ENCODE measurements at places on chromosomes 4 and X. TPM values are rescaled to one million over a fixed set of nuclear protein-coding genes. Genes with fewer than 3 reads are reported as not detected.
A peak's percentile ranks its signal among the peaks of the same experiment; 100 is the strongest.

DNA sequence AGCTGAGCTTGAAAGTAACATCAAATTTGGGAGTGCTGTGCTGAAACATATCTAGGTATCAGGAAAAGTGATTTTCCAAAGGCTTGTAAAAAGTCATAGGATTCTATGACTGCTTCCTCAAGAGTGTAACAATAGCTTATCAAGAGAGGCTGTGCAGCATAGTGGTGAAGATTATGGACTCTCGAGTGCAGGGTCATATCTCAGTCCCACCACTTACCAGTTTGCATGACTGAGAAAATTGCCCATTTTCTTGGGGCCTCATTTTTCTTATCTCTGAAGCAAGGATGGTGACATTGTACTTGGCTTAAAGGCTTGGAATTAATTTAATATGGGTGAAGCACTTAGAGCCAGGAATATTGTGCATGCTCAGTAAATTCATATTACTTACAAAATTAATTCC lies 57.2 kb downstream of the AFF1 start:
- no peak for DNase-seq
- no peak overlapping the region for H3K27ac ChIP-seq
- H3K36me3 ChIP-seq: peaks cover 4% of the 10 kb centered on the region
- H3K4me1 ChIP-seq: peaks cover 6% of the 10 kb centered on the region
- H3K27me3 ChIP-seq: no peaks in the 10 kb centered on the region

DNA sequence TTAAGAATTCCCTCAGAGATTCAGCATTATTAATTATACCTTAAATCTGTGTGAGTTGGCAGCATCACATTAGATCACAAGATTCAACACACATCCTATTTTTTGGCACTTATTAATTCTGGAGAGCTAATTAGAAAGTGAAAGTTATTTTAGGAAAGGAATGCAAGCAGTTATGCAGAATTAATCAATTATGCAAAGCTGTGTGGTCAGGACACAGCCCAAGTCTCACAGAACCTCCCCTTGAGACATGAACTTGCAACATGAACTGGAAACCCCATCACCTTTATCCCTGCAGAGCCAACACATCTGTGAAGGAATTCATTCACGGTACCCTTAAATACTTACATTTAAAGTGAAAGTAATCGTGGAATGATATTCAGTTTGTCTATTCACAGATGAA lies 80.5 kb downstream of the TSPAN5 start:
- H3K4me1 ChIP-seq: peaks cover 32% of the 10 kb centered on the region
- H3K27me3 ChIP-seq: no peaks in the 10 kb centered on the region
- no peak overlapping the region for H3K27ac ChIP-seq
- no peaks in the 10 kb centered on the region for H3K36me3 ChIP-seq
- peak; percentile 10 for DNase-seq

DNA sequence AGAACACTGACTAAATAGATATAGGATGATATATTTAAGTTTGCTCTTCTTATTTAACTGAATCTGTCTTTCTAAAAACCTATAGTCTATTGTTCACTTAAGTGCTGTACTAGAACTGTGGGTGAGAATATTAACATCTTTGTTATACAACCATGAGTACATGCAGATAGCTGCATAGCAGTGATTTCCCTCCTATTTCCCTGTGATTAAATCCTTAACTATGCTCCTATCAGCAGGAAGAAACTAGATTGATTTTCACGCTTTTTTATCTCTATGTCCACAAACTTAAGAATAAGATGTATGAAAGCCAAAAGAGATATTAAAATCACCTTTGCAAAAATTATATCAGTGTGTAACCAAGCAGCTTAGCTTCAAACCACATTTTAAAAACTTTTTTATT lies 11.3 kb upstream of the UGT2A3 start:
- no peaks in the 10 kb centered on the region for H3K4me1 ChIP-seq
- no peak overlapping the region for H3K4me3 ChIP-seq
- DNase-seq: no peak
- H3K27me3 ChIP-seq: no peaks in the 10 kb centered on the region

DNA sequence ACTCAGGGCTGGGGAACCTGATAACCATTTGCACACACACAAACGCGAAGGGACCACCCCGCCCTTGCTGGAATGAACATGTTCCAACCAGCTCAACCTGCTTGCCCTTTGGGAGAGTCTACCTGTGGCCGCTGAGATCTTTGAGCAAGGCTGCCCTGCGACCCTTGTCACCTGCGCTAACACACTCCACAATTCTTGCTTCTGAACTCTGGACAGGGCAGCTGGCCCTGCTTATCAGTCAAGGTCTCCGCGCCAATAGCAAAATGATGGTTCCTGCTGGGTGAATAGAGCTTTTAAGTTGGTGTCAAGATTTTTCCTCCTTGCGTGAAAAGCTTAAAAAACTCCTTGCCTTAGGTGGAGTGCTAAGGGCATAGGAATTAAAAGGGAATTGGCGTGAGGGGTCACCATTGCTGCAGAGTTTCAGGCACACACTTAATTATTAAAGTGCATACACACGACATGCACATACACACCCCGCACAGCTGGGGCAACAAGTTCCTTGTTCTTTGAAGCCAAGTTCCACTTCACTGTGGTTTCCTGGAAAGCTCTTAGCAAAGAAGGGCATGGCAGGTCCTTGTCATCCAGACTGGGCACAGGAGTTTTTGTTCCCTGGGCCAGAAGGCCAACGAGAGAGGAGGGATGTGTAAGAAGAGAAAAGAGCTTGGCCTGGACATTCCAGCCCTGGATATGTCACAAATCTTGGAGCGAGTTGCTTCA lies 207.7 kb downstream of the STIM2 start:
- no peaks in the 10 kb centered on the region for H3K4me1 ChIP-seq
- H3K27ac ChIP-seq: no peak overlapping the region
- no peaks in the 10 kb centered on the region for H3K27me3 ChIP-seq
- no peak for DNase-seq
- no peak overlapping the region for H3K4me3 ChIP-seq

ERVMER34-1 gene
- total RNA-seq: not detected

DNA sequence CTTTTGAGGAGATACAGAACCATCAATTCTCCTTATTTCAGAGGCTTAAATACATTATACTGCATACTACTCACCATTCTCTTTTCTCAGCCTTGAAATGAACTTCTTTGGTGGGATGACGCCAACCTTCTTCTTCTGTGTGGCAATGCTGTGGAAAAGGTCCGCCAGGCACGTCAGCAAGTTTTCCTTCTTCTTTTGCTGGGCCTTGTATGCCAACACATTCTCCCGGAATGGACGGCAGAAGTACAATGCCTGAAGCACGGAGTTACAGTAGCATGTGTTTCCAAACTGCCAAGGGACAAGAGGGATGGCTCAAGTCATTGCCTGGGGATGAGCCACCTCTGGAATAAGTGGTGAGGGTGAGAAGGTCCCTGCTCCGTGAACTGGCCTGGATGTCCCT lies 31.2 kb downstream of the USP46 start:
- no peak overlapping the region for H3K4me3 ChIP-seq
- no peaks in the 10 kb centered on the region for H3K27me3 ChIP-seq
- peaks cover 8% of the 10 kb centered on the region for H3K4me1 ChIP-seq
- no peak for DNase-seq
- H3K36me3 ChIP-seq: no peaks in the 10 kb centered on the region
- no peak overlapping the region for H3K27ac ChIP-seq

COX7B2 gene
- not detected for total RNA-seq

- DNase-seq: no peak
- peaks cover 19% of the 10 kb centered on the region for H3K36me3 ChIP-seq
- H3K4me3 ChIP-seq: peak overlapping the region; percentile 64
- H3K27ac ChIP-seq: peak overlapping the region; percentile 94
These were observed 1.2 kb upstream of the MORF4L2 start for GRCh38 chrX:103687696-103688201.

DNA sequence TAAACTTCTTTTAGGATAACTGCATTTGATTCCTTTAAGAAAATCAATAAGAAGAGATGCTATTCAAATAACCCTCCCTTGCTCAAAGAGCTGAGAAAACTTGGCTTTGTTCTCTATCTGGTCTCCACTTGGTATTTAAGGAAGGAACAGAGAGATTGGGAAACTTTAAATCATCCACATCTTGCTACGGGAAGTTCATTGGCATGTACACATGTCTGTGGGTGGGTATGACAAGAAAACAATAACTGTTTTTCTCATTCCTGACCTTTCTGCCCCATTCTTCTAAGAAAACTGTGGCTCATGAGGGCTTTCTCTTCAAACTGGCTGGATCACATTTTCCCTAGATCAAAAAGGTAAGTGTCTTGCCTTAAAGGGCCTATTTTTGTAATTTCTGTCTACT lies 6.0 kb downstream of the SEL1L3 start:
- DNase-seq: no peak
- H3K36me3 ChIP-seq: no peaks in the 10 kb centered on the region
- no peak overlapping the region for H3K27ac ChIP-seq
- H3K4me1 ChIP-seq: peaks cover 24% of the 10 kb centered on the region

- H3K36me3 ChIP-seq: no peaks in the 10 kb centered on the region
- DNase-seq: peak; percentile 97
- peaks cover 54% of the 10 kb centered on the region for H3K4me1 ChIP-seq
- peaks cover 14% of the 10 kb centered on the region for H3K27me3 ChIP-seq
- H3K4me3 ChIP-seq: peak within 1 kb of the TSS; percentile 86
These were observed at the start of gene SLIT2 for GRCh38 chr4:20251796-20252655. SLIT2 (plus strand) TSS chr4:20251905; CDS start chr4:20253816, 1,911 bp downstream.

DNA sequence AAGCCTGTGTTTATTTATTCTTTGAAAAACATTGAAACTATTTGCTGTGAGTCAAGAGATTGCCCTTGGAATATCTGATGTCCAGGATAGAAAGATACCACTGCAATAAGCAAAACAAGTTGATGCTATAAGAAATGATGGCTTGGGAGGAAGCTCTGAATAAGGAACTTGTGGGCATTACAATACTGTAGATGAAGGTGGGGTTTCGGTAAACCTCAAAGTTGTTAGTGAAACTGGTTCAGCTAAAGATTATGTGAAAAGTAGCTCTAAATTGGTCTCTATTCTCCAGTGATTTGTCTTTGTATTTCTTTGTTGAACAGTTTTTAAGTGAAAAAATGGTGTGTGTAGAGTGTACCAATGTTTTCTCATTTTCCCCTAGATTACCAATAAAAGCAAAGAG lies 128.7 kb downstream of the AKAP4 start:
- DNase-seq: no peak
- H3K36me3 ChIP-seq: no peaks in the 10 kb centered on the region
- no peaks in the 10 kb centered on the region for H3K4me1 ChIP-seq
- H3K4me3 ChIP-seq: no peak overlapping the region

PDGFRA gene
- 181 TPM for total RNA-seq

- no peak for DNase-seq
- H3K36me3 ChIP-seq: no peaks in the 10 kb centered on the region
- peaks cover 9% of the 10 kb centered on the region for H3K4me1 ChIP-seq
These were observed 79.4 kb downstream of the ABLIM2 start for GRCh38 chr4:8079031-8079885.

DNA sequence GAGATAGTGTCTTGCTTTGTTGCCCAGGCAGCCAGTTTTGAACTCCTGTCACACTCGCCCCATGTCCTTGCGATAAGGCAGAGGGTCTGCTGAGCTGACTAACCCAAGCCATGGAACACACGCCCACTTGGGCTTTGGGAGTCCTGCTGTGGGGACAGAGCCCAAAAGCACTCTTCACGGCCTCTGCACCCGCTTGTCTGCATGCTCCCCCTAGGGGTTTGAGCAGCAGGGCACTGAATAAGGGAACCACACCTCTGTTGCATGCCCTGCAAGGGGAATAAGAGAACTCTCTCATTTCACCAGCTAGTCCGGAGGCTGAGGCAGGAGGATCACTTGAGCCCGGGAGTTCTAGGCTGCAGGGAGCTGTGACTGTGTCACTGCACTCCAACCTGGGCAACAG lies 166.0 kb downstream of the STAG2 start:
- no peaks in the 10 kb centered on the region for H3K27me3 ChIP-seq
- no peaks in the 10 kb centered on the region for H3K36me3 ChIP-seq

- no peak overlapping the region for H3K4me3 ChIP-seq
- DNase-seq: no peak
- no peaks in the 10 kb centered on the region for H3K36me3 ChIP-seq
- no peaks in the 10 kb centered on the region for H3K27me3 ChIP-seq
- H3K27ac ChIP-seq: no peak overlapping the region
These were observed 37.4 kb downstream of the ETNPPL start for GRCh38 chr4:108725457-108725856.

GRCh38 chr4:28842271-28842670 lies 1877.9 kb upstream of the PCDH7 start:
- no peak for DNase-seq
- H3K36me3 ChIP-seq: no peaks in the 10 kb centered on the region
- H3K27ac ChIP-seq: no peak overlapping the region
- no peak overlapping the region for H3K4me3 ChIP-seq
- H3K4me1 ChIP-seq: no peaks in the 10 kb centered on the region

DAPP1 gene
- total RNA-seq: 0.86 TPM

DNA sequence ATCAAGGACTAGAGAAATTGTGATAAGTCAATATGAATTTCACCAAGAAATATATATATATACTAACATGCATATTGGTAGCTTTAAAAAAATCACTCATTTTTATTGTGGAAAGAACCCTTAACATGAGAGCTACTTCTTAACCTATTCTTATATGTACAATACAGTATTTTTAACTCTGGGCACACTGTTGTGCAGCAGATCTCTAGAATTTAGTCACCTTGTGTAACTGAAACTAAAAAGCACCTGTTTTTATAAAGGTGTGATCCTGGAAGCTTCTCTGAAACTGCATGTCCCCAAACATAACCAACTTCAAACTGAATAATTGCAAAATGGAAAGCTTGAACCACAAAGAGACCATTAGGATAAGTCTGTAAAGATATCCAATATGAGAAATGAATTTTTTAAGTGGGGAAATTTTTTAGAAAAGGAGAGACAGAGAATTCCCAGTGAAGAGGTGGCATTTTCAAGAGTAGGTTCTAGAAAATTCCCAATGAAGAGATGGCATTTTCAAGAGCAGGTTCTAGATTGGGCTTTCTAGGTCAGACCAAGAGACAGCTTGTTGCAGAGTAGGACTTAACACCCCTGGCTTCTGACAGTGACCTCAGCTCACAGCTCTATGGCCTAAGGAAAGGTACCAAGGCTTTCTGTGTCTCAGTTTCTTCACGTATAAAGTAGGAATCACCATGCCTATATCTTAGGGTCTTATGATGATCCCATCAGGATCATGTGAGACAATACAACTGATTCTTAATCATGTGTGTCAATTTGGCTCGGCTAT lies 22.0 kb upstream of the PPARGC1A start:
- no peaks in the 10 kb centered on the region for H3K4me1 ChIP-seq
- H3K36me3 ChIP-seq: no peaks in the 10 kb centered on the region
- no peaks in the 10 kb centered on the region for H3K27me3 ChIP-seq
- no peak overlapping the region for H3K4me3 ChIP-seq
- H3K27ac ChIP-seq: no peak overlapping the region

ARMCX5 gene
- 10.4 TPM for total RNA-seq

DNA sequence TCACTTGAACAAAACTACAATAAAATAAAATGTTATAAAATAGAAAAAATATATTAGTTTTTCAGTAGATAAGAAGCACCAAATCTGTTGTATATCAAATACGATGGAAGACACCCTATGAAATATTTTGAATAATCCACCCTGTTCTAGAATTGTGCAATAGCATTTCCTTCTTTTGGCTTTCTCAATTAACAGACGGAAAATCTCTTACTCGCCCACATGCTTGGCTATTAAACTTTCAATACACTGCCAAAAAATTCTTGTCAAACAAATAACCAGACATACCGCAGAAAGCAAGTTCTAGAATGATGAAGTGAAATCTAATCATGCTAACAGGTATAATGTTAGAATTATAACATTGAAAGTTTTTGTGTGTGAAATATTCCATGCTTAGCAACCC lies 671.6 kb upstream of the SLIT2 start:
- no peaks in the 10 kb centered on the region for H3K27me3 ChIP-seq
- no peak for DNase-seq
- H3K27ac ChIP-seq: peak overlapping the region; percentile 65
- H3K4me1 ChIP-seq: peaks cover 25% of the 10 kb centered on the region
- H3K36me3 ChIP-seq: no peaks in the 10 kb centered on the region

- no peak overlapping the region for H3K27ac ChIP-seq
- no peaks in the 10 kb centered on the region for H3K27me3 ChIP-seq
- H3K4me1 ChIP-seq: no peaks in the 10 kb centered on the region
- no peak overlapping the region for H3K4me3 ChIP-seq
These were observed 788.4 kb downstream of the RPA4 start for GRCh38 chrX:97672138-97672537.

Data from esophagus muscularis mucosa (tissue), 4 donors.